ENCODE measurements at places on chromosomes 11 and 22.

DNA sequence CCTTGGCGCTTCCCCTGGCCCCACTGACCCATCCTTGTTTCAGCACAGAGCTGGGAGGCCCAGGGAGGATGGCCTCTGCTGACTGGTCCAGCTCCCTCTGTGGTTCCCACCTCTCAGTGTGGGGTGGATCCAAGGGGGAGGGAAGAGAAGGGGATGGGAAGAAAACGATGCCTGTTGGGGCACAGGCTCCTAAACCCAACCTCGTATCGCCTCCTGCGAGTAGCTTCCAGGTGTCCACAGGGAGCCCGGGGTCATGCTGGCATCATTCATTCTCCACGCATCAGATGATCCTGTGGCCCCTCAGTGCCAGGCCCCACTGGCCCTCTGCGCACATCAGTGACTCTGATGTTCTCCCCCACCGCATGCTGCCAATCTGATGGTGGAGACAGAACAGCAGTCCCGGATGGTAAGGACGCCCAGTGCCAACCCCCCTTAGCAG lies 5.1 kb downstream of the MYEOV start:
- no peak for DNase-seq

- no peak for DNase-seq
These were observed 125.2 kb downstream of the TEAD1 start for GRCh38 chr11:12799334-12799835.

DNA sequence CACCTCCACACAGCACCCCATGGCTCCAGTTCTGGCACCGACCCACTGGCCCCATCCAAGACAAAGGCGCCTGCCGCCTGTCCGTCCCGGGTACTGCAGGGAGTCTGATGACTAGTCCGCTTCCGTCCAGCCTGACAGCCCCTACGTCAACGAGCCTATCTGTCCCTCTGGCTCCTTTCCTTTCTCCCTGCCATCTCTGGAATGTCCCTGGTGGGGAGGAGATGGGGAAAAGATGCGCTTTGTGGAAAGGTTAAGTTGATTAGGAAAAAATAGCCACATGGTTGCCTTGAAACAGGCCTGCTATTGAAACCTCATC lies 10.4 kb downstream of the PDGFB start:
- no peak for DNase-seq

DNA sequence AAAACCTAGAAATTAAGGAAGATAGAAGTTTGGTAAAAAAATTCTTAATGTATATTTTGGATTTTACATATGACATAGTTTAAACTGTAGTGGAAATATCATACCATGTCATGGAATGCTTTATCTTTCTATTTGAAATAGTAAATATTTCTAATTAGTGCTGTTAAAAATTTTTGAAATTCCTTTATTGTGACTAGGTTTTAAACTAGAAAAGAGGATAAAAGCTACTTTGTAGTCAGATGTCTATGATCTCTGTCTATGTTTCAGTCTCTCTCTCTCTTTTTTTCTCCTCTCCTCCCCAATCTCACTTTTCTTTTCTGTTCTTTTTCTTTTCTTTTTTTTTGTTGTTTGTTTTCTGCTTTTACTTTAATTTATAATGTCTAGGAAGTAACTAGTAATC lies 226.2 kb downstream of the TMEM135 start:
- no peak for DNase-seq

DNA sequence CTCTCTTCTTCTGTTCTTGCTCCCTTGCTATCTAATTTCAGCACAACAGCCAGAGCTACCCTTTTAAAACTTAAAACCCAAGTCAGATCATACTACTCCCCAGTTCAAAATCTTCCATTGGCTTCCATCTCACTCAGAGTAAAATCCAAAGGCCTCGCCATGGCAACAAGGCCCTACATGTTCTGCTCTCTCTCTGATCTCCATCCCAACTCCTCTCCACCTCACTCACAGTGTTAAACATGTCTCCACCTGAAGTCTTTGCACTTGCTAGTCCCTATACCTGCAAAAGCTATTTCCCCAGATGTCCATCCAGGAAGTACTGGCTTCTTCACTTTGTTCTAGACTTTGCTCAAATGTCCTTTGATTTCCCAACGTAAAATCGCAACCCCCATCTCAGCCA lies 3.0 kb upstream of the GRAP2 start:
- no peak for DNase-seq

DNA sequence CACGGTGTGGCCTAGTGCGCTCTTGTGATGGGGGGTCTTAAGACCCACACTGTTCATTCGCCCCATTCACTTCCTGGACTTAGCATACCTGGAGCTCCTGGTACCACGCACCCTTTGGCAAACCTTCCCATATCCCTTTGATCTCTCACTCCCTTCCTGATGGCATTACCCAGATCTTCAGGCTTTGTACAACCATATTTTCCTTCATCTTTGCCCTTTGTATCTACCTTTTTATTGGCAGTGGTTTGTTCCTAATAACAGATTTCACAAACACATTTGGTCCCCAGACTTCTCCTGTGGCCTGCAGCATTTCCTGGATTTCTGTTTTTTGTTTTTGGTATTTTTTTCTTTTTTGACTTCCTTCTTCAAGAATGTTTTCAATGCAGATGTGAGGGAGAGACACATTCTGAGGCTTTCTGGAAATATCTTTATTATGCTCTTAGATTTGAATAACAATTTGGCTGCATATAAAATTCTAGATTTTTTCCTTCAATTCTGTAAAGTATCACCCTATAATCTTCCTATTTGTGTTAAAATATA lies 16.1 kb upstream of the IFITM3 start:
- no peak for DNase-seq

- DNase-seq: no peak
These were observed 3.8 kb upstream of the MUC2 start for GRCh38 chr11:1070594-1071462.

DNA sequence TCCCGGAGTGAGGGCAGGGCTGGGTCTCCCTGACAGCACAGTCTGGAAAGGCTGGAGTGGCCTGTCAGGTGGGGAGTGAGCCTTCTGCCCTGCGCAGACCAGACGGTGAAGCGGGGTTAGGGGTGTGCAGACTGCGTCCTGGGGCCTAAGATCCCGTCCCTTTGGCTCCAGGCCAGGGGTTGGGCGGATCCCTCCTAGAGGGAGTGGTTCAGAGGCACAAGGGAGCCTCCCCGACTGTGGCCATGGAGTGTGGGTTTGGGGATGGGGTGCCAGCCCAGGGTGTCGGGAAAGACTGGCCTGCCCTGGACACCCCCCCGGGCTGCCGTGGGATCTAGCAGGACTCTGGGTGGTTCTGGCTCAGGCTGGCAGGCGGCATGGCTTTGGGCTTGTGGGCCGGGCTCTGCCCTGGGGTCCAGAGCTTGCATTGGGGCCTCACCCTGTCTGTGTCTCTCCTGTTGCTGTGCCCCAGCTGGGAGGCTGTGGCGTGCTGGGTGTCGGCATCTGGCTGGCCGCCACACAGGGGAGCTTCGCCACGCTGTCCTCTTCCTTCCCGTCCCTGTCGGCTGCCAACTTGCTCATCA lies 19.5 kb downstream of the TSPAN4 start:
- no peak for DNase-seq

DNA sequence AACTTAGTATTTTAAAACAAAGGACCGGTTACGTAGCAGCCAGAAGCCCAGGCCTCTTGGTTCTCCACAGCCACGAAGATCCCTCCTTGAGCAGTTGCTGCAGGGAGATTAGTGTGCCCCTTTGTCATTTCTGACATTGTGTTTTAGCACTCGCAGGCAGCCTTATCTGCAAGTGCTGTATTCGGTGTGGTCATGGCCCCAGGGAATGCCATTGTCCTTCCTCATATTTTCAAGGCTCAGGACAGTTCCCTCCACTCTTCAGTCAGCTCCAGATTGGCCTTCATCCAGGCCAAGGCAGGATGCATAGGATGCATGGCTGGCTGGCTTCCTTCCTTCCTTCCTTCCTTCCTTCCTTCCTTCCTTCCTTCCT lies 88.5 kb downstream of the ZBTB16 start:
- no peak for DNase-seq
